ENCODE measurements at places on chromosomes 1 and 21.

GRCh38 chr1:985126-985525, 3.2 kb upstream of the PERM1 start:
- no peak for DNase-seq

DNA sequence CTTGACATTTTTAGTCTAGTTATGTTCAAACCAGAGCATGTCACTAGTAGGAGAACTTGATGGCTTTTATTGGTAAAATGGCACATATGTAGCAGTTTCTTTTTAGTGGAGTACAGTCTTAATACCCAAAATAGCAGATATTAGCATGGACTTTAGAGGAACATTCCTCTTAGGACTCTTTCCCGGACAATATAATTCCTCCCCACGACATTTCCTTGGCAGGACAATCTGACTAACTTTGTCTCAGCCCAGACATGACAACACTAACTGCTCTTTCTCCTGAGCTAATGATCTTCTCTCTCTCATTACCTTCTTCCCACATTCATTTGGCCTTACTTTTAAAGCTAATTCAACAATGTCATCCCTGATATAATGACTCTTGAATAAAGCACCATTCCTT, 62.5 kb downstream of the ADAMTS1 start:
- DNase-seq, result no peak

DNA sequence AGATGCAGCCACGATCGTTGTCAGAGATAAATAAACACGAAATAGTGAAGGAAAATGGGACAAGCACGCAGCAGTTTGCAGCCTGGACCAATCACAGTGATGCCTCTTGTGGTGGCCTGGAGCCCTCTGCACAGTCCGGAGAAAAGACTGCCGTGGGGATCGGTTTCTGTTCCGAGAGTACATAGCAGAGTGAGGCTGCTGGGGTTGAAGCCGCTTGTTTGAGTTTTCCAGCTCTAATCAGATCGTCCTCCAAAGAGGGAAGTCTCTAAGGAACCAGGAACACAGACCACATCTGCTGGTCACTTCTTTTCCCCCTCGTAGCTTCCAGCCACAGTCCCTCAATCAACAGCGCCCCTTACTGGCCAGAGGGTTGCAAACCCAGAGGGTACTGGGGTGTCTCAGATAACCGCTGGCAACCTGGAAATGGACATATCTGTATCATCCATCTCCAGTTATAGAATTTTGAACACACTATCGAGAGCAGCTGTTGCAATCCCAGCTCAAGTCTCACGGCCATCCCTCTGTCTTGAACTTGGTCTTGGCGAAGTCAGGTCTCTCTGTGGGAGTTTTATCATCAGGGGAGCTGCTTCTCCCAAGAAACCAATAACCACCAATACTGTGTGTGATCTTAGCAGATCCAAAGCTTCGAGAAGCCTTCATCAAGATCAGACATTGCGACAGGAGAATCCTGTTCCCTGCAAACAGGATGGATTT, 57.4 kb downstream of the OLIG1 start:
- peak; percentile 52 for DNase-seq

GRCh38 chr1:99713006-99713405, 53.4 kb downstream of the FRRS1 start:
- DNase-seq, result no peak

DNA sequence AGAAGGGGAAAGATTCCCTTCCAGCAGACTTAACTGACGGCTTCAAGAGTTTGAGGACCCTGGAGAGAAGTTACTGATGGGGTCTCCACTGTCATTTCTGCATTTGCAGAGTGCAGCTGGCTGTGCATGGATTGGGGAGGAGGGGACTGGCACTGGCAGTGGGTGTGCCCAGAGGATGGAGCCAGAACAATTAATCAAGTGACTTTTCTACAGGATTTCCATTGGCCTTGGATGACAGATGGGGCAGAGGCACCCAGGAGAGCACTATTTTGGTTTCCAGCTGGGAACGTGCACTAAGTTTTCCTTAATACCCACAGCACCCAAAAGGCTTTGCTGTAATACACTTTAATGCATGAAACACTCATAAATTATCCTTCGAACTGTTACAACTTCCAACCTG, 1.3 kb downstream of the NGF start:
- DNase-seq, result no peak

- no peak for DNase-seq
Observed at GRCh38 chr1:233500106-233500505, 113.8 kb upstream of the KCNK1 start.

- no peak for DNase-seq
Observed at GRCh38 chr1:3630161-3630611, 5.4 kb downstream of the TPRG1L start.

GRCh38 chr21:45167796-45168222, 93.4 kb downstream of the ADARB1 start:
- DNase-seq, result no peak

DNA sequence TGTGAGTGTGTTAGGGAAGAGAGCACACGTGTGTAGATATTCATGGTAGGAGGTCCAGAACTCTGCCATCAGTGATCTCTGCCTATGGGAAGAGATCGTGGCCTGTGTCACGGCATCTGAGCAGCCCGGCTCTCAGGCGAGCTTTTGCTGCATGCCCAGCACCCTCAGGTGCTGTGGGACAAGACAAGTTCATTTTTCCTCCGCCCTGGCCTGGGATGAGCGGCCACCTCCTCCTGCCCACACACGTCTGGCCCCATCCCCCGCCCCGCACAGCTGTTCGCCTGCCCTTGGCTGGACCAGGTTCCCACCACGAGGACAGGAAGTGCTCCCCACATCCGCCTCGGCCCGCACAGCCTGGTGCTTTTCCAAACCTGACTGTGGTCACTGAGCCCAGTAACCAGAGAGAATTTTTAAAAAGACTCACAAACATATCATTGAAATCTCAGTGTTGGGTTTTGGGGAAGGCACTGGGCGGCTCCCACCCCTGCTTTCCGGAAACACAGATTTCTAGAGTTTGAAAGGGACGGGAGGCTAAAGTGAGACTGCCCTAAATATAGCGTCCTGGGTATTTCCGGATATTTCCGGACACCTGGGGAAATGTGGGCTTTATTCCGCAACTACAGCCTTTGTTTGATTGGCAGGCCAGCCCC, 18.0 kb downstream of the BMP8A start:
- DNase-seq, result no peak

DNA sequence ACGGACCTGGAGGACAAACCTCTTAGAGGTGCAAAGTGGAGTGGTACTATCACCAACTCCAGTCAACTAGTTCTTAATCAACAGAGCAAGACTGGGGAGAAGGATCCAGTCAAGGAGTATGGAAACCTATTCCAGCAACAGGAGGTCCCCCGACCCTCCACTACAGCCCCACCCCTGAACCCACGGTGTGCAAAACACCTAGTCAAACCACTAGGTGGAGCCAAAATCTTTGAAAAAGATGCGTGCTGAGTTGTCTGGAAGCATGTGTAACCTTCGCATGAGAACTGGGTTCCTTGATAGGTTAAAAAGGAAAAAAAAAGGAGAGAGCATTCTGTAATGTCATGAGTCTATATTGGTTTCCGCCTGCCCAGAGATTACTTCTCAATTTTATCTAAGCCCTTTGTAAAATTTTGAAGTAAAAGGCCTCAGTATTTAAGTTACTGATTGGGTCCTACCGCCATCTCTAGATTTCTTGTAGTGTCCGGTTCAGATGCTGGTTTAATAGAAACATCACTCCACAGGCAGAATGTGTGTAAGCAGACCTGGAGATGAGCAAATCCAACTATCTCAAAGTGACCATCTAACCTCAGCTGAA, 81.9 kb upstream of the HAO2 start:
- peak; percentile 50 for DNase-seq

DNA sequence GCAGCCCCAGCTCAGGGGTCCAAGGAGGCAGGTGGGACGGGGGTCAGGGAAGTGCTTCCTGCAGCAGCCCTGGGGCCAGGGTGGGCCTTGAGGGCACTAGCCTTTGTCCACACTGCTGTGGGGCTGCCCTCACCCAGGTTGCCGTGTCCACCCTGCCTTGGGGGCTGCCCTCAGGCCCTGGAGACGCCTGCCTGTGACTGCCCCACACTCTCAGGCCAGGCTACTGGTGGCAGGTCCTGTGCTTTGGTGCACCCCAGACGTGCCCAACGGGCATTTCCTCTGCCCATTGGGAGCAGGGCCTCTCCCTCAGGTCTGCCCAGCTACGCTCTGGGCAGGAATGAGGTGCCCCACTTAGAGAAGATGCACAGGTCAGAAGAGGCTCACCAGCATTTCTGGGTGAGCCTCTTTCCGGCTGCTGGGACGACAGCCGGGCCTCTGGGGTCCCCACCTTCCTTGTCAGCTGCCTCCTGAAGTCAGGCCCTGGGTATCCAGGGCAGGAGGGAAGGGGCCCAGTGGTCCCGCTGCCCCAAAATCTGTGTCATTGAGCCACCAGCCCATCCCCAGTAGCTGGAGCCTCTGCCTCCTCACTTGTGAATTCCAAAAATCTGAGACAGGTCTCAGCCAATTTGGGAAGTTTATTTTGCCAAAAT, 2.7 kb upstream of the MMEL1 start:
- no peak for DNase-seq

- peak; percentile 47 for DNase-seq
Observed at GRCh38 chr1:53860967-53861411, 22.9 kb upstream of the NDC1 start.

DNA sequence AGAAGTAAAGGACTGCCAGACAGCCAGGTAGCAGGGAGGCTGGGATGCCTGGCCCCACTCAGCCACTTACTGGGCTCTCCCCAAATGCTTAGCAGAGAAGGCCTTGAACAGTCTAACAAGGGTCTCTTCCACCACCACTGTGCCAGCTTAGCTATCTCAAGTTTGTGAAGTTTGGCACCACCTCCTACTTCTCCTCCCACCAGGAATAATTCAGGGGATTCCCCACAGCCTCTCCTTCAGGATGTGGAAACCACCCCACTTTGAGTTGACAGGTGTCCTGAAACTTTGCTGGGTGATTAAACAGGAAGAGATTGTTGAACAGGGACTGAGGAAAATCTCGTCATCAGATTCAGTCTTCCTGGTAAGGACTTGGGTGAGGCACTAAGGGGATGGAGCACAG, 59.4 kb upstream of the ATP1B1 start:
- no peak for DNase-seq

DNA sequence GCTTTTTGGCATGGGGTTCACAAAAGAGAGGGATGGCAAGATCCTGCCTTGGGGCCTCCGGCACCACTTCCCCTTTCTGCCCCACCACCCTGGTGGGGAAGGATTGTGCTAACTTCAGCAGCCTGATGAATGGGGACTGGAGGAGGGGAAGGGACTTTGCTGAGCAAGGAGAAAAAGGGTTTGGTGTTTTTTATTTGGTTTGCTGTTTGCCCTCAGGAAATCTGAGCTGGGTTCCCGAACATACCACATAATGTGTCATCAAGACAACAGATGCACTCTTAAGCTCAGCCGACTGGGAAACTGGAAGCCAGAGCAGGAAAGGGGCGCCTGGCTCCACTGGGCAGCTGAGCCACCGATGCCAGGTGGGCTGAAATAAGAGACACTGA, 19.8 kb downstream of the OLFML2B start:
- DNase-seq, result no peak

- no peak for DNase-seq
Observed at GRCh38 chr1:26016953-26017545, 4.5 kb upstream of the EXTL1 start.

DNA sequence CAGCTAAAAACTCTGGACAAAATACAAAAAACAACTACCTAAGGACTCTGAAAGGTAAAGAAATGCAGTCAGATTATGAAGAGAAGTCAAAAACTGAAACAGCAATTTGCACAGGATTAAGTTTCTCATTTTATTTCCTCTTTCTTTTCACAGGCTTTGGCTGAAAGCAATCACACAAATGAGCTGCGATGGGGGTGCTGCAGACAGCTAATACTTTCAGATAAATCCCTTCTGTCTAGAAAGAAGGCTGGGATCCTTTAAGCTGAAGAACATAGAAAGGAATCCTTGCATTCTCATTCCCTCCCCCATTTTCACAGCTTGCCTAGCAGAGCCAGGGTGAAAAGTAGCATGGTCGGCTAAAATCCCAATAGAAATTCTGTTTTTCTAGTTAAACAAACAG, 32.0 kb upstream of the PRDX6 start:
- DNase-seq, result no peak

DNA sequence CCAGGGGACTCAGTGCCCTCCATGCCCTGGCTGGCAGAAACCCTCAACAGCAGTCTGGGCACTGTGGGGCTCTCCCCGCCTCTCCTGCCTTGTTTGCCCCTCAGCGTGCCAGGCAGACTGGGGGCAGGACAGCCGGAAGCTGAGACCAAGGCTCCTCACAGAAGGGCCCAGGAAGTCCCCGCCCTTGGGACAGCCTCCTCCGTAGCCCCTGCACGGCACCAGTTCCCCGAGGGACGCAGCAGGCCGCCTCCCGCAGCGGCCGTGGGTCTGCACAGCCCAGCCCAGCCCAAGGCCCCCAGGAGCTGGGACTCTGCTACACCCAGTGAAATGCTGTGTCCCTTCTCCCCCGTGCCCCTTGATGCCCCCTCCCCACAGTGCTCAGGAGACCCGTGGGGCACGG, 2.8 kb upstream of the TAS1R3 start:
- no peak for DNase-seq

DNA sequence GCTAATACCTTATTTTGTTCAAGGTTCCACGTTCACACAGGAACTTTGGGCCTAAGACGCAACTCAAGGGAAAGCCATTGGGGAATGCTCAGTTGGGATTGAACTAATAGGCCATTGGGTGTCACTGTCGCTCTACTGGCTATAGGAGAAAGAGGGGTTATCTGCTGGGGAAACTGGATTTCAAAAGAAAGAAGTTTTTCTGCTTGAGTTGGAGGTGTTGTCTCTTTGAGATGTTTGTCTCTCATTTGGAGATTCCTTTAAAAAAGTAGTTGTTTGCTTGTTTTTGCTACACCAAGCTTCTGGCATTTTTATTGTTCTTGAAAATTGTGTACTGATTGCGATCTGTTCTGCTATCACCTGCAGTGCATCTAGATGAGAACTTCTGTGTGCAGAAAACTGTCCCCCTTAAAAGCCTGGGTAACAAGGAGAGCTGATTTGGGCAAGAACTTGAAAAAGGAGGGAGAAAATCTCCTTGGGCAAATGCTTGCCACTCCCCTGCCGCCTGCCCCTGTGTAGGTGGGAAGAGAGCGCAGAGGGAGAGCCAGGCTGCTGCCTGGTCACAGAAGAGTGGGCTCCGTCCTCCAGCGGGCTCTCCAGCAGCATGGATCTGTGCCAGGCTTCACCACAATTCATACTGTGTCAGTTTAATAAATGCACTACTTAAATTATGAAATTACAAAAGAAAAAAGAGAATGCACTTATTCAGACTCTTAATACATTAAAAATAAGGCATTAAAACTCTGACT, 39.9 kb downstream of the PEX14 start:
- no peak for DNase-seq

DNA sequence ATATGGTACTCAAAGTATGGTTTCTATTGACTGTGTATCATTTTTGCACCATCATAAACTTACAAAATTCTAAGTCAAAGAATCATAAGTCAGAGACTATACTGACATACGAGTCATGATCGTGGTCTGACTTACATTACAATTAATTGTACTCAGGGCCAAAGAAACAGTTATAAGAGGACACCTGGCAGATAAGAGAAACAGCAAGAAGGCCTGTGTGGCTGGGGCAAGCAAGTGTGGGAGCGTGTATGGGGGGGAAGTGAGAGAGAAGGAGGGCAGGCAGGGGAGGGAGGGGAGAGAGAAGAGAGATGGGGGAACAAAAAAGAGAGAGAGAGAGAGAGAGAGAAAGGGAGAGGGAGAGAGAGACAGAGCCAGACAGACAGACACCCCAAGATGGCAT, 70.9 kb downstream of the RERE start:
- DNase-seq, result no peak

Measured in iPS DF 6.9 (cell line).